ENCODE measurements at places on chromosomes 4 and X.

GRCh38 chr4:119011607-119011988 lies 122.9 kb downstream of the SYNPO2 start:
- no peak for DNase-seq

GRCh38 chr4:169906104-169906503 lies 120.1 kb downstream of the MFAP3L start:
- no peak for DNase-seq

- no peak for DNase-seq
Measured at GRCh38 chrX:12867685-12868084, 813 bp downstream of the TLR7 start.

DNA sequence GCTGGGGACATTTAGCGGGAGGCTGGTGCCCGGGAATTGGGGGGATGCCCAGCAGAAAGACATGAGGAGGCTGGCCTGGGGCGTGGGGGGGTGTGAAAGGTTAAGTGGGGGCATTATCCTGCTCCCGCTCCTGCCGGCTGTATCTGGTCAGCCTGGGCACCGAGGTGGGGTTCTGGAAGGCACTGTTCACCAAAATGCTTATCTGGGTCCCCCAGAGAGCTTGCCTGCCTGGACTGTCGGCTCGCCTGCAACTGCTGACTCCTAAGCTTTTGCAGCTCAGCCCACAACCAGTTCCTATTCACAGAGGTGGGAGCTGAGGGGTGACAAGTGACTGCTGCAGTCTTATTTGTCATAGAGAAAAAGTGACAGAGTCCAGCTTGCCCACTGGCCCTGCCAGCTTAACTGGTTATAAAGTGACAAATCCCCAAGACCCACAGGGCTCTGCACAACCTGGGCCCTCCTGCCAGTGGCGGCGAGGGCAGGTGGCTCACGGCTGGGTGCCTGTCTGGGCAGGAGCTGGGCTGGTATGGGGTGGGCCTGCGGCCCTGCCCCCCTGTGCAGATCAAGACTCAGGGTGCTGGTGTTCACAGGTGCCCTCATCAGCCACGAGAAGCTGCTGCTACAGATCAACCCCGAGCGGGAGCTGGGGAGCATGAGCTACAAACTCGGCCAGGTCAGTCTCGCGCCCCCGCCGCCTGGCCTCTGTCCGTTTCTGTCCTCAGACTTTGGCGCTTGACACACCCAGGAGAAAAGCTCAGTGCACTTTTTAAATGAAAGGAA lies 23.7 kb upstream of the MSANTD1 start:
- no peak for DNase-seq

GRCh38 chr4:86972997-86973396 lies 38.2 kb downstream of the AFF1 start:
- no peak for DNase-seq

DNA sequence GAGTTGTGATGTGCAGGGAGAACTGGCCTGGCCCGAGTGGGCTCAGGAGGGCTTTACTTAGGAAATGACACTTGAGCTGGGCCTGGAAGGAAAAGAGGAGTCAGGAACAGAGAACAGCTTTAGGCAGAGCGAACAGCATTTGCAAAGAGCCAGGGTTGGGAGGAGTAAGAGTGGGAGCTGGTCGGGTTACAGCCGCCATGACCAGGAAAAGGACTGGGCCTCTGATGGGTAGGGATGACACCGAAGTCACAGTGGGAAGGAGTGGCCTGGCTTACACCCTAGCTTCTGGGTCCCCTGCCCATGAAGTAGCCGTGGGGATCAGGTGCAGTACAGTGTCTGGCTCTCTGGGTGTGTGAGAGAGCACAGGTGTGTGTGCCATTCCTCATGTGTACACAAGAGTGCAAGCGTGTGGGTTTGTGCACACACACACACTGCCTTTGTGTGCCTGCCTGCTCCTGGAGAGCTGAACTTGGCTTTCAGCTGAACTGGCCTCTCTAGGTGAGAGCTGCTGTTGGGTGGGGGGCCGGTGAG lies 31.6 kb downstream of the TRMT44 start:
- no peak for DNase-seq

GRCh38 chrX:29652484-29652883 lies 562.9 kb upstream of the MAGEB2 start:
- no peak for DNase-seq

DNA sequence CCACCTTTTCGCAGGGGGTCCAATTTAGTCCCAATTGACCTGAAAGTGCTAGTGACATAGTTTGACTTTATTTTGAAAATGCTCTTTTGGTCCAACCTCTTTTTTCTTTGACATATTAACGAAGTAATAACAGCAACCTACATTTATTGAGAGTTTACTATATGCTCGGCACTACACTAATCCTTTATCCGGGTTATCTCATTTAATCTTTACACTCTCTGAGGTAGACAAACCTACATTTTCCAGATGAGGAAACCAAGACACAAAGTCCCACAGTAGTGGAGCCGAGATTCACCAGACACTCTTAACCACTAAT lies 307 bp upstream of the ATRX start:
- no peak for DNase-seq

DNA sequence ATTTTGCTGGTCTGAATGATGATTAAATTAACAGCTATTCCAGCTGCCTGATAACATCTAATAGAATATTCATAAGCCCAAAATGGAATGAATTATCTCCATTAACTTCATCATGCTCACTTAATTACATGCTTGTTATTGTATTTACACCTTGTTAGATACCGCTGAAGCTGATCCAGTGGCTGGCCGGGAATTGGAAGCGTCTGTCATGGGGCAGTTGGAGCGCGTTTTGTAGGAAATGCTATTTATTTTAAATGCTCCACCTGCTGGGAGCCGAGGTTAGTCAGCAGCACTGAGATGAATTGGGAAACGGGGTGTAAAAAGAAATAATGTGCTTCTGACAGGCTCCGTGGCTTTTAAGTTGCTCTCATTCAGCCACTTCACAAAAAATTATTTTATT lies 25.2 kb downstream of the ARX start:
- no peak for DNase-seq

GRCh38 chr4:181685911-181686310 lies 557.3 kb upstream of the TENM3 start:
- peak; percentile 69 for DNase-seq

- no peak for DNase-seq
Measured at GRCh38 chr4:139875411-139875825, 209.8 kb downstream of the MGST2 start.

DNA sequence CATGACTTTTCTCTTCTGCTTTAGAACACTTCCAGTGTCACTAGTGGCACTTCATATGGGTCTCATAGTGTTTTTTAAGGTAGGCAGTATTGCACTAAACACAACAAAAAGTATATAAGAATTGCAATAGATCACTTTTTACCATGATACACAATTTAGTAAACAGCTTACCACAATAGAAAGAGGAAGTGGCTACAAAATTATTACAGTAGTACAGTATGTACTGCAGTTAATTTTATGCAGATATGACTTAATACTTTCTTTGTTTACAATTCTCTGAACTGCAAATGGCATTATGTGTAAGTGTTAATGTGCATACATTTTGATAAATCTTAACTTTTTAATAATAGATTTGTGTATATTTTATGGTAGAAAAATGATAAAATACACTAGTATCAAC lies 157.3 kb downstream of the RRAGB start:
- DNase-seq: no peak

- no peak for DNase-seq
Measured at GRCh38 chrX:116277351-116278225, 107.0 kb downstream of the AGTR2 start.

DNA sequence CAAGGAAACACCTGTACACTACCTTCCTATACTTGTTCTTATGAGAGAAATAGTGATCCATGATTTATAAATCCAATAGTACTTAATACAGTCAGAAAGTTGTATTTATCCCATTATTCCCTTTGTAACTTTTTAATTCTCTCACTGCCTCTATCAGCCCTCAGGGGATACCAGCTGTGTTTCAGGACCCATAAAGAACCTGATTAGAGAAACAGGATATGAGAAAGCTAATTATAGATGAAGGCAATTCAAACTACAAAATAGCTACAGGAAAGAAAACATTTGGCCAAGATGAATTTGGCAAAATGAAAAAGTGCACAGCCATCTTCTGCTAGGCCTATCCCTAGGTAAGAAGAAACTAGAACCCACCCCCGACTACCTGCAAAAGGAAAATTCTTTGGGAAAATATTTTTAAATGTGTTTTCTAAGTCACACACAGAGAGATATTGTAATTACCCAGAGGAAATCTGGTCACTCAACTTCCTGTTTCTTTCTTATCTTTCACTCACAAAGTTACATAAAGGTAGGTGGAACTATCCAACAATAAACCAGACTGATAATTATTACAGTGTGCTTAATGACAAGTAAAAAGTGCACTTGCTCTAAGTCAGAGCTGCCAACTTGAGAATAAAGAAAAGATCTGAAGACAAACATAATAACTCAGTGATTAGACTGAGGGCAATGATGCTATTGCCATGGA lies 836.5 kb upstream of the HTR2C start:
- no peak for DNase-seq

Measured in NCI-H460 (cell line).